ENCODE measurements at places on chromosomes 5 and 9. TPM values are rescaled to one million over a fixed set of nuclear protein-coding genes. Genes with fewer than 3 reads are reported as not detected.

The ARID3C gene
- total RNA-seq = not detected

The ZNF483 gene
- total RNA-seq = 3.0 TPM

DNA sequence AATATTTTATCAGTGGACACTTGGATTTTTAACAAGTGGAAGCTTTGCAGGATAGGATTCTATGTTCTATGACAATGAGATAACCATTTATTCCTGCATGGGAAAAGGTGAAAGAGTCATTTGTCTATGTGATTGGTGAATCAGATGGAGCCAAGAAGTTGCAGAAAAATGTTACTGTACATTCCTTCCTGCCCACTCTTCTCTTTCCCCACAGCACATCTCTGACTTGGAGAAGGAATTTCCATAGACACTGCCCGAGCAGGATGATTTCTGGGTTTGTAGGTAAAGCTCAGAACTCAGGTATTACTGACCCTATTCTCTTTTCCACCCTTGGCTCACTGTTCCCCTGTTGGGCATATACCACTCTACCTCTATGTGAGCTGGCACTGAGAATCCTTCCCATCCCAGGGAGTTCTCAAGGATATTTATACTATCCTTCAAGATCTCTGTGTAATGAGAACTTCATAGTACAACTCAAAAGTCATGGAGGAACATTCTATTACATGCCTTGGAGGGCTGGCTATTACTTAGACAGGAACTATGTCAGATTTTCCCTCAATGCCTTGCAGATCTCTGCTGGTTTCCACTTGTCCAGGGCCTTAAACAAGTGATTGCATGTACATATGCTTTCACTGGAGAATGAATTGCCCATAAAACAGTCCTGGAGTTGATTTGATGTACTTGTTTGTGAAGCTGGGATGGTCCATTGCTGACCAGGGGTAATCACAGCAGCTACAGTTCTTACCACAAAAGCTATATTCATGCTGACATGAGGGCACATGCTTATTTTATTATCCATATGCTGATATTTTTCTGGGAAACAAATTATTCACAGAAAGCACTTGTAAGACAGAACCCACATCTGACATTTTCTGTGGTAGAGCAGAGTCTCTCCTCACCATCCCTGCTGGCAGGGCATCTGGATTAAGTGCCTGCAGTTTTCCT is 24.1 kb downstream of the SLC1A3 start:
- H3K4me3 ChIP-seq = no peak overlapping the region
- H3K4me1 ChIP-seq = no peaks in the 10 kb centered on the region
- no peak overlapping the region for H3K27ac ChIP-seq
- no peaks in the 10 kb centered on the region for H3K36me3 ChIP-seq

DNA sequence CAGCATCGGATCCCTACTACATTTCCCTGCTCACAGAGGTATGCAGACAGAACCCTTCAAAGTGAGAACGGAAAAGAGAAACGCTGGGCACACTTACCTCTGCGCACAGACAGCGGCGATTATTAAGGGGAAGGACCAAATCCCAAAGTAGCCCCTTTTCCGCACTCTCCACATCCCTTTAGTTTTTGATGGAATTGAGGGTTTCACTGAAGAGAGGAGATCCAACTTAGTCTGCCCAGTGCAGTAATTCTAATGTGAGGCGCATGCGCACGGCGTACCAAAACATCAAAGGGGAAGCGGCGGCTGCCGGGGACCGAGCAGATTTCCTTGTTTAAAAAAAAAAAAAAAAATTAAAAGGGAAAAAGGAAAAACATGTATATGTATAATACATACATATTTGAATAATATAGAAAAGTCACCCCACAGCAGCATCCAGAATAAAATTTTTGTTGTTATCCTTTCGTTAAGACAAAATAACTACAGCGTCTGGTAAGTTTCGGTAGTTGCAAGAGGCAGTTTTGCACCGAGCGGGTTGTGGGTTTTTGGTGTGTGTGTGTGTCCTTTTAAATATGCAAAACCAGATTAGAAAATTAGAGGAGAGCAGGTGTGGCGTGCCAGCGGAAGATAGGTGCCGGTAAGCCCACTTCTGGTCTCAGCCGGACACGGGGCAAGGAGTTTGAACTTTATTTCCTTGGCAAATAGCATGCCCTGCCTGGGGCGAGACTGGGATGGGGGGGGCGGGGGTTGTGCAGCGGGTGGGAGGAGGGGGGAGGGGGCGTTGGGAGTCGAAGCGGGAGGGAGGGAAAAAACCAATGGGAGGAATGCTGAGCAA is at the start of gene GABRB2:
GABRB2 (minus strand) TSS at position 256 of the 832 bp plus-strand sequence; CDS start at position 174, 82 bp downstream.
- H3K27me3 ChIP-seq = no peaks in the 10 kb centered on the region
- peaks cover 16% of the 10 kb centered on the region for H3K4me1 ChIP-seq
- H3K4me3 ChIP-seq = peak within 1 kb of the TSS; percentile 58
- no peak within 1 kb of the TSS for H3K27ac ChIP-seq

DNA sequence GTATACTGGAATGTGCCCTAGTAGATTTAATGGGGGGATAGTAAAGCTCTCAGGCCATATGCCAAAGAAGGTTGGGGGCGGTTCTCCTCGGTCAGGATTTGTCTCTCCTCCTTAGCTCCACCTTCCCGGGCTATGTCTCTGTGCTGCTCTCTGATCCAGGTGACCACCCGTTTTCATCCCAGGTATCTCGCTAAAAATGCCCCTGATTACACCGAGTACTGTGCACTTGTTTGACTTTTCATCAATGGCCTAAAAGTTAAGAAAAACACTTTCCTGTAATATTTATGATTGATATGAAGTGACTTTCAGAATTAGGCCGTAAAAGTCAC is 724 bp downstream of the NDUFS6 start:
- peaks cover 24% of the 10 kb centered on the region for H3K4me1 ChIP-seq
- peaks cover 1% of the 10 kb centered on the region for H3K36me3 ChIP-seq
- peak overlapping the region; percentile 77 for H3K27ac ChIP-seq
- no peak for DNase-seq
- H3K27me3 ChIP-seq = no peaks in the 10 kb centered on the region
- H3K4me3 ChIP-seq = peak overlapping the region; percentile 85

DNA sequence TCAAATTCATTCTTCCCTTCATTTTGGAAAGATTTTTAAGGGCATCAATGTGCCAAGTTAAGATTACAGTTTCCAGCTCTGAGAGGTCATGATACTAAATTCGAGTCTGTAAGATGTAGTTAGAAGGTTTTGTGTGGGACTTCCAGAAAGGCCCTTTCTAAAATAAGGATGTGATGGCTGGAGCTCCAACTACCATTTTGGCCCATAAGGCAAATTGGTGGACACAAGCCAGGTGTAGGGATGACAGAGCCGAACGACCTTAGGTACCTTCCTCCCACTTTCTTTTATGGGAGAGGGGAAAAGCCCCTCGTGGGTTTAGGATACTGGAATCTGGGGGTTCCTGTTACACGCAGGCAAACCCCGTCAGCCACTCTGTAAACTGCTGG is 54.3 kb upstream of the PTPDC1 start:
- H3K4me1 ChIP-seq = peaks cover 13% of the 10 kb centered on the region
- peak overlapping the region; percentile 79 for H3K27ac ChIP-seq
- no peak for DNase-seq
- H3K4me3 ChIP-seq = peak overlapping the region; percentile 76
- peaks cover 6% of the 10 kb centered on the region for H3K27me3 ChIP-seq
- H3K36me3 ChIP-seq = no peaks in the 10 kb centered on the region

The BARX1 gene
- not detected for total RNA-seq

DNA sequence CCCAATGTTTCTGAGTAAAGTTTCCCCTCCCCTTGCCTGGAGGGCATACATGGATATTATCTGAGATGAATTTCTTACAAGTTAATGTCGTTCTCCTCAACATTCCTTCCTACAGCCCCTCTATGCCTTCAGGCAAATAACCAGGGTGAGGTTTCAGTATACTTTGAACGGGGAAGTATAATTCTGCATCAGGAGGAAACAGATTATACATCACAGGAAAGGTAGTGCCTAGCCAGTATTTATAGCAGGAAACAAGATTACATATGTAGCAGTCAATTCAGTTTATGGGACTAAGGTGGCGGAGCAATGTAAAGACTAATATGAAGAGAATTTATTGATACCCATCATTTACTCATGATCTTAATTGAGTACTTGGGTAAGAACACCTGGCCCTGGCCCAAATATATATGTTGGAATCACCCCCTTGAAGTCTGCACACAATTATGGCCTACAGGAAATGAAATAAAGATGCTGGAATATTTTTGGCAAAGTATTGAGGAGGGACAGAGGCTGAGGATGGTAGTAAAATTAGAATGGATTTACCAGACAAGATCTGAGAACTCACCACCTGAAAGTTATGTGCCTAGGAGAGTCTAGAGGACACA is 661.1 kb downstream of the PTPRD start:
- no peaks in the 10 kb centered on the region for H3K4me1 ChIP-seq
- H3K4me3 ChIP-seq = no peak overlapping the region
- DNase-seq = no peak
- H3K27me3 ChIP-seq = no peaks in the 10 kb centered on the region
- no peak overlapping the region for H3K27ac ChIP-seq
- no peaks in the 10 kb centered on the region for H3K36me3 ChIP-seq

- no peaks in the 10 kb centered on the region for H3K27me3 ChIP-seq
- no peak for DNase-seq
- H3K27ac ChIP-seq = no peak overlapping the region
- no peaks in the 10 kb centered on the region for H3K4me1 ChIP-seq
- no peaks in the 10 kb centered on the region for H3K36me3 ChIP-seq
Measured at GRCh38 chr5:136984772-136985446, 514.2 kb downstream of the SPOCK1 start.

- no peaks in the 10 kb centered on the region for H3K4me1 ChIP-seq
- no peak overlapping the region for H3K4me3 ChIP-seq
- no peak overlapping the region for H3K27ac ChIP-seq
- no peak for DNase-seq
- no peaks in the 10 kb centered on the region for H3K27me3 ChIP-seq
Measured at GRCh38 chr5:164336906-164337305, 831.5 kb downstream of the MAT2B start.

DNA sequence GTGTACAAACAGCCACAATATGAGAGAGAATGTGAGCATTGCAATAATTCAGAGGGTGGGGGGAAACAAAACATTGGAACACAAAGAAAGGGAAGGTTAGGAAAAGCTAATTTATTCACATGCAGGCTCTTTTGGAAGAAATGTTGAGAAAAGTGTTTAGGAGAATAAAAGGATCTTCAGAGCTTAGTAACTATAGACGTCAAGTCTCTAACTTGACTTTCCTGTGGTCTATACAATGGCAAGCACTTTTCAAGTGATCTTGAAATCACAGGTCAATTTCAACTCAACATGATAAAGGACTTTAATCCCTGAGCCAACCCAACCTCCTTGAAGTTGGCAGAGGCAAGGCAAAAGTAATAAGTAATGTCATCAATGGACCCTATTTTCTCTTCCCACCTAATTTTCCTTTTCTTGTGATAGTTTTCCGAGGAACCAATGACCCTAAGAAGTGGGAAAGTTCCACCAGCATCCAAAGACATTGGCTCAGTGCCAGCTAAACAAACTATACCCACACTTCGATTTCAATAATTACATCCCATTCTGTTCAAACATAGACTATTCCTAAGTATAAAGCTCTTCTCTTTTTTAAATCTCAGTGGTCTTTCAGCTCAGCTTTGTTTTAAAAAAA is 23.7 kb downstream of the RFK start:
- H3K4me1 ChIP-seq = no peaks in the 10 kb centered on the region
- DNase-seq = no peak
- no peaks in the 10 kb centered on the region for H3K36me3 ChIP-seq
- H3K27ac ChIP-seq = no peak overlapping the region
- H3K27me3 ChIP-seq = no peaks in the 10 kb centered on the region

DNA sequence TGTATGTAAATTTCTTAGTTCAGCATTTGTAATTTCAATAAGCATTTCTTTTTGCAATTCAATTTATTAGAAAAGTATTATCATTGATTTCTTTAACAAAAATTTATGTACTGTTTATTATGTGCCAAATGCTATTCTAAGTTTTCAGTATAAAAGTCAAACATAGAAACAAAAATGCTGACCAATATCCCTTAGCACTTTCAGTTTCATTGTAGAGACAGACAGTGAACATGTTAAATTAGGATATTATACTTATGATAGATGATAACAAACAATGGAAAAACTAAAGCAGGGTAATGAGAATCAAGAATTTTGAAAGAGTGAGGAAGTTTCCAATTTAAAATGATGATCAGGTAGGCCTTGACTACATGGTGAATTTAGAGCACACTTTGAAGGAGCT is 1106.0 kb downstream of the TAF11L14 start:
- DNase-seq = no peak
- H3K4me1 ChIP-seq = peaks cover 34% of the 10 kb centered on the region
- H3K36me3 ChIP-seq = no peaks in the 10 kb centered on the region
- H3K27ac ChIP-seq = no peak overlapping the region

The CMBL gene
- not detected for total RNA-seq

DNA sequence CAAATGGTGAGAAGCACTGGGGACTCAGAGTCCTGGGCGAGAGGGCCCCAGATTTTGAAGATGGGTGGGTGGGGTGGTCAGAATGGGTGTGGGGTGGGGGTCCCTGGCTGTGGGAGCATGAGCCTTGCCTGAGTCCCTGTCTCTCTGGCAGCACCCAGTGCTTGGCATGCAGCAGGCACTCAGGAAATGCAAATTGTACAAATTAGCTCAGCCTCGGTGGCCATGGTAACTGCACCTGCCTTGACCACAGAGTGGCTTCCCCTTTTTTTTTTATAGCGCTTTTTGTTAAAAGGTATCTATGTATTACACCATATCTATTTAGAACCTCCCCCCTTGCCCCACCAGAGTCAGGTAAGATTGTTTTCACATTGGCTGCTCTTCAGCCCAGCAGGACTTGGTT is 19.2 kb upstream of the PITX1 start:
- no peaks in the 10 kb centered on the region for H3K36me3 ChIP-seq
- H3K4me3 ChIP-seq = no peak overlapping the region
- H3K27me3 ChIP-seq = peaks cover 53% of the 10 kb centered on the region
- peak overlapping the region; percentile 50 for H3K27ac ChIP-seq

DNA sequence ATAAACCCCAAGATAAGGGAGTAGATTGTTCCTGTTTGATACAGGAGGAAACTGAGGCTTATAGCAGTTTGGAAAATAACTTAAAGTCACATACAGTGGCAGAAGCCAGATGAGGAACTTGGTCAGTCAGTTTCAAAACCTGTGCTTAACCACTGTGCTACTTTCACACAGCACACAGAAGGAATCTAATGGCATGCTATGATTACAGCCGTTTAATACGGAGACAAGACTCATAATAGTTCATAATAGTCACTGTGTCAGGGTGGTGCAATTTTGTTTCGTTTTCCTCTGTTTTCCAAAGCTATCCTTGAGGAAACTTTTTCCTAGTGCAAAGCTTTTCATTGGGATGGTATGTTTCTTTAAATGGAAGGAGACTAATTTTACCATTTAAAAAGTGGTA is 112.3 kb downstream of the GCNT1 start:
- peak overlapping the region; percentile 60 for H3K4me3 ChIP-seq
- no peaks in the 10 kb centered on the region for H3K27me3 ChIP-seq
- H3K27ac ChIP-seq = peak overlapping the region; percentile 51
- H3K36me3 ChIP-seq = no peaks in the 10 kb centered on the region

The S1PR3 gene
- not detected for total RNA-seq

DNA sequence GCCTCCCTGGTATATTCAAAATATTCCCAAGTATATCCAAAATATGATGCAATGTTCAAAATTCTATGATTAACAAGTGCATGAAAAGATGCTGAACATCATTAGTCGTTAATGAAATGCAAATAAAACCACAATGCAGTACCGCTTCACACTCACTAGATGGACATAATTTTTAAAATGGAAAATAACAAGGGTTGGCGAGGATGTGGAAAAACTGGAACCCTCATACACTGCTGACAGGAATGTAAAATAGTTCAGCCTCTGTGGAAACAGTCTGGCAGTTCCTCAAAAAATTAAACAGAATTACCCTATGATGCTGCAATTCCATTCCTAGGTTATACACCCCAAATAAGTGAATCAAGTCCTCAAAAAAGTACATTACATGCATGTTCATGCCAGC is 36.1 kb upstream of the MYOT start:
- H3K27ac ChIP-seq = no peak overlapping the region
- no peaks in the 10 kb centered on the region for H3K4me1 ChIP-seq
- H3K27me3 ChIP-seq = no peaks in the 10 kb centered on the region
- no peak overlapping the region for H3K4me3 ChIP-seq
- no peak for DNase-seq

Data from B cell (primary cell).